NCI-H1417 treated with DMSO at 0.1 percent for 48 hours (cell line): ENCODE measurements at places on chromosomes 16 and 17.

DNA sequence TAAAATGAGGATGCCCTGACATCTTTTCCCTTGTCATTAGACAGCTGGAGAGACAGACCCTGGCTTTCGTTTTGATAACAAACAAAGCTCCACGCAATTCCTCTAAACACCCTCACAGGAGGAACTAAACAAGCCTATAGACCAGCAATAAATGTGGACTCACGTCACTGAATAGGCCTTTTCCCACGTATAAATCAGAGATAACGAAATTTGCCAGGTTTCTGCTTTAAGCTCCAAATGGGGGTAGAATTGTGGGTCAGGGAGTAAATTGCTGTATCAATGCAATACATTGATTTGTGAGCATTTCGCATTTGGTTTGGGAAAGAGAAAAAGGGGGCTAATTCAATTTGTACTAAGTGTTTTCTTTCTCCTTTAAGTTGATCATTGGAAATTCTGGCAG is 256.0 kb downstream of the PMP22 start:
- no peak for DNase-seq

- no peak for DNase-seq
Measured at GRCh38 chr16:17571499-17572093, 100.8 kb upstream of the XYLT1 start.

GRCh38 chr16:57666353-57667047 is 1.6 kb upstream of the ADGRG3 start:
- DNase-seq = no peak

GRCh38 chr17:81537343-81537855 is 9.2 kb downstream of the FSCN2 start:
- DNase-seq = no peak

- DNase-seq = no peak
Measured at GRCh38 chr17:45834471-45835396, 9.9 kb upstream of the SPPL2C start.
